ENCODE measurements at places on chromosomes 1 and 21.

GRCh38 chr1:14735841-14736240 is 137.4 kb downstream of the KAZN start:
- no peak for DNase-seq

DNA sequence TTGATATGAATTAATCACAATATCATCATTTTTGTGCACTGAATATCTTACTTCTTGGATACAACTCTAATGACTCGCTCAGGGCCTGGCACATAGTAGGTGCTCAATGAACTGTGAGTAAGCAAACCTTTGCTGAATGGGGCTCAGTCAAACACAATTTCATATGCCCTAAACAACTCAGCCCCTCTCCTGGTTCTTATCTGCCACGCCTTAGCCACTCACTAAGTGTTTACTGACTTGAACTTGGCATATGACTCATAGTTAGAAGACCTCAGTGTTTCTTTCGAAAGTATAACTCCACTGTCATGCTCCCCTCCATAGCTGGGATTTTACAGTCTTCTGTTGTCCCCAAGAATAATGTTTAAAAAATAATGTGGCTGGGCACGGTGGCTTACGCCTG is 4.8 kb upstream of the IFNLR1 start:
- no peak for DNase-seq

GRCh38 chr1:21338573-21339355 is 48.5 kb upstream of the ECE1 start:
- DNase-seq, result peak; percentile 95

- DNase-seq, result no peak
Measured at GRCh38 chr1:167088746-167089417, 1.3 kb downstream of the GPA33 start.

DNA sequence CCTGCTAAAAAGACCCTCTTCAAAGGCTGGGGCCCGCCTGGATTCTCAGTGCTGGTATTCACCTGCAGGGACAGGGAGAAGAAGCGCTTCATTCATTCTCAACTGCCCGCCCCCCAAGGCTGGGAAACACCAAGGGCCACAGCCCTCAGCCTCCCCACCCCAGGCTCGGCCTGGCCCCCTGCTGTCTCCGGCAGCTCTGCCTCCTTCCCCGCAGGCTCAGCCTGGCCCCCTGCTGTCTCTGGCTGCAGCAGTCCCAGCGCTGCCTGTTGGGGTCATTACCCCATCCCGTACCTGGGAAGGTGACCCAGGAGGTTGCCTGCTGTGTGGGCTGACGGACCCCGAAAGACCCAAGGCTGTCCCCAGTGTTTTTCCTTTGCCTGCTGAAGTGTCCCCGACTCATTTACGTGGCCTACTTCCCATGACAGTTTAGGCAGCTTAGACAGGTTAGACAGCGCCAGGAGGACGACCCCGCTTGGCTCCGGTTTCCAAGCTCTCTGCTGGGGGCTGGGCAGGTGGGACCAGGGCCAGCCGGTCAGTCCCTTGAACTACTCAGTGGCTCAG is 22.9 kb upstream of the CLSTN1 start:
- DNase-seq, result no peak

- no peak for DNase-seq
Measured at GRCh38 chr1:221801773-221802516, 60.1 kb upstream of the DUSP10 start.

GRCh38 chr1:97505289-97505688 is 415.5 kb downstream of the DPYD start:
- no peak for DNase-seq

DNA sequence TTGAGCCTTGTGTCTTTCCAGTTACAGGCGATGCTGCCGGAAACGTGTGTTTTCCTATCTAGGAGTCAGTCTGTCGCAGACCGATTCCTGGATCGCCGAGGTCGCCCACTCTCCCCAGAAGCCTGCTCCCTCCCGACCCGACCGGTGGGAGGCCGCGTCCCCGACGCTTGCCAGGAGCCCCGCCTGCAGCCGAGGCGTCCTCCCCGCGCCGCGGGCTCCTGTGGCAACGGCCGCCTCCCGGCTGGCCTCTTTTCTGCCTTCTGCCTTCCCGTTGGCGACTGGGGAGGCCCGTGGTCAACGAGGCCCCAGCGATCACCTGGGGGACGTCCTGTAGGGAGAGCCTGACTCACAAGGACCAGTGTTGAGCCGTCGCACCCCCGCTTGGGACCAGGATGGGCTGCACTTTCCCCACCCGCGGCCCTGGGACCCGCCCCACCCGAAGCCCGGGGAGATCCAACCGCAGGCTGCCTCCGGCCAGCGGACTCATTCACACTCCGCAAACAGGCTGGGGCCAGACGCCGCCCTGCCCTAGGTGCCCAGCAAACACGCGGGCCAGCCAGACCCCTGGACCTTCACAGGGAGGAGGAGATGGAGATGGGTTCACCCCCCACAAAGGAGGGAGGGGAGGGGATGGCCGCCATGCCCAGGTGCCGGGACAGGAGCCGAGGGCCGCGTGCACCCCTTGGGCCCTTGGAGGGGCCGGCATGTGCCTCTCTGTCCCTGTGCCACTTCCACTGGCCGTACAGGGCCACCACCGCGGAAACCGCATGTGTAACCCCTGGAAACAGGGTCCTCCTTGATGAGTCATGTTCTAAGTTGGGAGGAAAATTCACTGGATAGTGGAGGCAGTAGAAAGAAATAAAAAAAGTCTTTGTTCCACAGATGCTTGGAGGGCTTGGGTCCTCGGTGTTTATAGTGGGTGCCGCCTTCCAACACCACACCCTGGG is 7.2 kb upstream of the COL6A1 start:
- DNase-seq, result no peak

DNA sequence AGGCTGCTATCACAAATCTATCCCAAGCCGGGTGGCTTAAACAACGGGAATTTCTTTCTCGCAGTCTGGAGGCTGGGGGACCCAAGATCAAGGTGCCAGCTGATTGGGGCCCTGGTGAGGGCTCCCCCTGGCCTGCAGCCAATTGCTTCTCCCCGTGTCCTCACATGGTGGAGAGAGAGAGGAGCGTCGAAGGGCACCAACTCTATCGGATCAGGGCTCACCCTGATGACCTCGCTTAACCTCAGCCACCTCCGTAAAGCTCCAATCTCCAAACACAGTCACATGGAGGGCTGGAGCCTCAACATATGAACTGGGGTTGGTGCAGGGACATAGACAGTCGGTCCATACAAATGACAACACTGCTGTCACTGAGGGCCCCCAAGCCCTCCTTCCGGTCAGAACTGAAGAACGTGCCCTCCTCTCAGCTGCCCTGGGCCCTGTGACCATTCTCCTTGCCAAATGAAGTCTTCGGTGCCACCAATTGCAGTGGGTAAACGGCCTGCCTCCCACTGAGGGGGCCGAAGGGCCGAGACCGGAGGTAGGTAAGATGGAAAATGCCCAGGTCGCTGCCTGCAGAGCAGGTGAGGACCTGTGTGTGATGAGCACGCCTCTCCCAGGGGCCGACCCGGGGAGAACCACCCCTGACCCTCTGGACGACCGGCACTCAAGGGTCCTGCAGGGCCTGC is 211.0 kb downstream of the TOMM20 start:
- no peak for DNase-seq

- no peak for DNase-seq
Measured at GRCh38 chr1:199404976-199405375, 622.5 kb upstream of the NR5A2 start.

- DNase-seq, result no peak
Measured at GRCh38 chr1:65524931-65525265, 104.4 kb downstream of the LEPR start.

- no peak for DNase-seq
Measured at GRCh38 chr1:216937491-216937890, 214.3 kb upstream of the ESRRG start.

- DNase-seq, result no peak
Measured at GRCh38 chr1:179826626-179827280, 50.9 kb downstream of the TOR1AIP2 start.

- DNase-seq, result no peak
Measured at GRCh38 chr1:214009423-214010196, 21.8 kb downstream of the PROX1 start.

- DNase-seq, result peak; percentile 24
Measured at GRCh38 chr1:246280551-246280950, 226.5 kb downstream of the SMYD3 start.

- no peak for DNase-seq
Measured at GRCh38 chr1:175265091-175265490, 72.5 kb upstream of the KIAA0040 start.

DNA sequence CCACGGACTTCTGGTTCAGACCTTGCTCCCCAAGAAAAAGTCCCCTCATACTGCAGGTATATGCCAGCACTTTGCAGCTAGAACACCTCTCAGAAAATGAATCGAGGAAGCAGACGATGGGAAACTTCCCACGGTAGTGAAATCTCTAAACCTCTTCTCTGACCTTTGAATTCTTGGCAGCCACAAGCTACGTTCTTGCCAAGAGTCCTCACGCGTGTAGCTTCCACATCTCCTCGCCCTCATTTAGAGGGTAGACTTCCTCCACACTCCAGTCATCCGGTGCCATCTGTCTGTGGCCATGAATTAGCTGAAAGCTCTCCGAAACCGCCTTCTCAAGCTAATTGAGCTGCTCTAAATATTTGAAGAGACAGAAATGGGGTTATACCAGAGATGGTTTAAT is 127.8 kb downstream of the RGS7 start:
- DNase-seq, result no peak

DNA sequence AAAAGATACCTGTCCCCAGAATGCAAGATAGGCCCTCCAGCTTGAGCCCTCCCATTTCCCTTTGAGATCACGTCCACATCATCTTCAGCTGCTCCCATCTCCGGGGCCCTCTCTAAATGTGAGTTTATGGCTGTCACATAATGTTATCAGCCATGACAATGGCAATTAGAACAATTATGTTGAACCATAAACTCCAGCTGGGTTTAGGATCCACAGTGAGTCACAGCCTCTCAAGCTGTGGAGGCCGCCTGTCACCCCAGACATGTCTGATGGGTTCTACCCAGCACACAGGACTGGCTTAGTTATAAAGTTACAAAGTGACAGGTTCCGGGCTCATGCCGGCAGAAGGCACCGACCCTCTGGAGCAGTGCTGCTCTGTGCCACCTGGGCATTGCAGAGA is 597.3 kb downstream of the PTPRU start:
- no peak for DNase-seq

- no peak for DNase-seq
Measured at GRCh38 chr1:97907886-97908285, 12.9 kb downstream of the DPYD start.

GRCh38 chr1:155077758-155078445 is 735 bp upstream of the EFNA3 start:
- no peak for DNase-seq

- DNase-seq, result no peak
Measured at GRCh38 chr1:95311014-95311413, 77.0 kb downstream of the RWDD3 start.

GRCh38 chr21:24294171-24294570 is 1313.1 kb downstream of the MRPL39 start:
- DNase-seq, result no peak

- no peak for DNase-seq
Measured at GRCh38 chr1:50492142-50492541, 68.9 kb upstream of the DMRTA2 start.

- DNase-seq, result no peak
Measured at GRCh38 chr1:185537596-185537995, 196.6 kb upstream of the HMCN1 start.

GRCh38 chr1:224380003-224380402 is 23.3 kb downstream of the CNIH4 start:
- DNase-seq, result no peak

DNA sequence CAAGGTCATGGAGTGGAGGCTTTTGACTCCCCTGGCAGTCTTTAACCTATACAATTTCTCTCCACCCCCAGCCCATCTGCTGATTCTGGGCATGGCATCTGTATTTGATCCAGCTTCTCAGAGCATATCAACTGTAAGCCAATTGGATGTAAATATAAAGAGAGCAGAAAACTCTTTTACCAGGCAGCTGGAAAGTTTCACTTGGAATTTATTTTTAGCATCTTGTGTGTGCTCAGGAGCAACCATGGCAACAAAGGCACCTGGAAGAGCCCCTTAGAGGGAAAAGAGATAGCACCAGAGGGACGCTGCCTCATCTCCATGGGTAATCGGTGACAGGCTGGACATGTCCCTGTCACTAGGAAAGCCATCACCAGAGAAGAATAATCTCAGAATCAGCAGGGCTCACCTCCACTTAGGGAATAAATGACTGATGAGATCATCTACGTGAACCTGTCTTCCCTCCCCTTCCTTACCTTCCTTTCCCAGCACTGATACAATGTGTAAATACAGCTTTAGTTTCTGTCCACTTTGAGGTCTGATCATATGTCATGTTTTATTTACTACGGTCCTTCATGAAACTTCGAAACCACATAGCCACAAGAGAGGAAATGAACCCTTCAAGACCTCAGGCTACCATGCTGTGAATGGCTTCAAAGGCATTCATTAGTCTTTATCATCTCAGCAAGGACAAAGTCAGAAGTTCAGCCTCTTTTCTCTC is 25.3 kb upstream of the SIPA1L2 start:
- DNase-seq, result no peak

- DNase-seq, result no peak
Measured at GRCh38 chr21:38983560-38983959, 177.8 kb downstream of the ETS2 start.

GRCh38 chr1:211639475-211640300 is 35.7 kb downstream of the NEK2 start:
- no peak for DNase-seq

DNA sequence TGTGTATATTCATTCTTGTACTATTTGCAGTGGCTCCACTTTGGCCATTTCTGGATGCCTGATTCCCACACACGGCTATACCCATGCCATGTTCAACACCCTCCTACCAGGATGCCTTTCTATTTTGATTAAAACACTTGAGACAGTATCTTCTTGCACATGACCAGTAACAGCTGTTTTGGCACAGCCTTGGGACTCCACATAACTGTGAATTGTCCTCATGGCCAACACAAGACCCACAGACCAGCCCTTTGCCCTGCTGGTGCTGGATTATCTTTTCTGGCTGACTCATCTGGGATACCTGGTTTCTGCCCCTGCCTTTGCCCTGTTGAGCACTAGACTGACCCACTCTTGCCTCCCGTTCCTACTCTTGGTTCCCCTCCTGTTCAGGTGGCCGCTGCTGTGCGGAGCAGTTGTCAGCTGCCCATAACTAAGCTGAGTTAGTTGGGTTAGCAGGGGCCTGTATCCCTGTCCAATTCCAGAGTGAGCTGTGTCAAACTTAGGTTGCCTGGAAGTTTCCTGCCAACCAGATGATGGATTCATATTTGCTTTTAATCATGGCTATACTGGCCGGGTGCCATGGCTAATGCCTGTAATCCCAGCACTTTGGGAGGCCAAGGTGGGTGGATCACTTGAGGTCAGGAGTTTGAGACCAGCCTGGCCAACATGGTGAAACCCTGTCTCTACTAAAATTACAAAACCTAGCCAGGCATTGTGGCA is 10.8 kb upstream of the EYA3 start:
- DNase-seq, result no peak

DNA sequence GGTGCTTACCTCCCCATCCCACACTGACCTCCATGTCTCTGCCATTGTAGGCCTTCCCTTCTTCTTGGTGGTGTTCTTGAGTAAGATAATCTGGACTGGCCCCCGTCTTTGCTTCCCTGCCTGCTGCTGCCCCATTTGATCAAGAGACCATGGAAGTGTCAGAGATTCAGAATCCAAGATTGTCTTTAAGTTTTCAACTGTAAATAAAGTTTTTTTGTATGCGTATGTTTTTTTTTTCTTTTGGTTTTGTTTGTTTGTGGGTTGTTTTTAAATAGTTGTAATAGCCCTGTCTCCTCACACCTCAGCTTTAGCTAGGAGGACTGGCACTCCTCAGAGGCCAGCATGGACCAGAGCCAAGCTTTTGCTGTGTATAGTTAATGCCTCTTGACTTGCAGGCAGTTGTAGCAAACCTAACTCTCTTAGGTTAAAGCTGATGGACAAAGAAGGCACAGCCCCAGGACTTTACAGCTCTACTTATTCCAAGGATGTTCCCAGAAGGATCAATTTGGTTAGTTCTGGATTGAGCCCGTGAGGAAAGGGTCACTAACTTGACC is 5.6 kb upstream of the YBX1 start:
- DNase-seq, result no peak
